Stimulated activated naive CD8-positive, alpha-beta T cell treated with anti-CD3 and anti-CD28 coated beads, Interleukin-15, Interleukin-2, amounts not matched to agents 100 U/mL and 50 U/mL, for 24 hours (primary cell): ENCODE measurements at places on chromosomes 13 and 19.

DNA sequence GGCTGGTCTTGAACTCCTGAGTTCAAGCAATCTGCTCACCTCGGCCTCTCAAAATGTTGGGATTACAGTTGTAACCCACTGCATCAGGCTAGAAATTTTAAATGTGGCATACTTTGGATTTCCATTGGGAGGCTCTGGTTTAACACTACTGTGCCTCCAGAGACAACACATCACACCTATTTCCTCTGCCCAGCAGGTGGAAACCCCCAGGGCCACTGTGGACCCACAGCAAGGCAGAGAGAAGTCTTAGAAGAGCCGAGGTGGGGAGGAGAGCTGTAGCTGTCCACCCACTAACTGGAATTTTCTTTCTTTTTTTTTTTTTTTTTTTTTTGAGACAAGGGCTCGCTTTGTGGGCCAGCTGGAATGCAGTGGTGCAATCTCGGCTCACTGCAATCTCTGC lies 39.4 kb downstream of the IER2 start:
- no peak for DNase-seq

- no peak for DNase-seq
These were observed 206.1 kb downstream of the SUCLA2 start for GRCh38 chr13:47794963-47795362.

DNA sequence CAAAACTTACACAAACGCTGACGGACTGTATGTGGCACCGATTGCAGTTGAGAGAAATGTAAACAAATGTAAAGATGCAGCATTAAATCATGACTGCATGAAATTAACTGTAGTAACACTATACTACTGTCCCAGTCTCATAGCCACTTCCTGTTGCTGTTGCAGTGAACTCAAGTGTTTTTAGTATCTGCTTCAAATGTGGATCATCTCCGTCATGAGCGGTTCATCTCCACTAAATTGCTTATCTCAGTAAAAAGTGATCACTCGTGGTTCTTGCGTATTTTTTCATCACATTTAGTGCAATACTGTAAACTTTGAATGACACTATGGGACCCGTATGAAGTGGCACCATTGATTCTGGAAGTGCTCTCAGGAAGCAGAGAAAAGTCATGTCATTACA lies 60.3 kb upstream of the RNF113B start:
- no peak for DNase-seq

- peak; percentile 75 for DNase-seq
These were observed at the start of gene USF2 for GRCh38 chr19:35268536-35269437. Gene USF2, plus strand, starts transcription at chr19:35268962. Its CDS starts 140 bp downstream, at chr19:35269102.

DNA sequence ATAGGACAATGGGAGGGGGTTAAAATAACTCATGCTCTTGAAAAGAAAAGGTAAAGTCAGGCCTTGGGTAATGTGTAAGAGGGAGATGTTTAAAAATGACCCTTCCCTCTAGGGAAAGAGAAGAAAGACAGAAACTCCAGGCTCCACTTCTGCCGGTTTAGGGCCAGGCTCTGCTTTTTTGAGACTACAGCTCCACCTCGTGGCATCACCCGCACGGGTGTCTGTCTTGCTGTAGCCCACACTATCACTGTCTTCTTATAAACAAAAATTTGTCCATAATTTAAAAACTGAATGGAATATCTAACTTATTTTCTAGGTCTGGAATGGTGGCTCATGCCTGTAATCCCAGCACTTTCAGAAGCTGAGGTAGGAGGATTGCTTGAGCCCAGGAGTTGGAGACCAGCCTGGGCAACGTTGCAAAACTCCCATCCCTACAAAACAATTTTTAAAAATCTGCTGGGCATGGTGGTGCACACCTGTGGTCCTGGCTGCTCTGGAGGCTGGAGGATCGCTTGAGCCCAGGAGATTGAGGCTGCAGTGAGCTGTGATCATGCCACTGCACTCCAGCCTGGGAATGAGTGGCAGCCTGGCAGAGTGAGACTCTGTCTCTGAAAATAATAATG lies 65.1 kb upstream of the GTF3A start:
- peak; percentile 68 for DNase-seq

DNA sequence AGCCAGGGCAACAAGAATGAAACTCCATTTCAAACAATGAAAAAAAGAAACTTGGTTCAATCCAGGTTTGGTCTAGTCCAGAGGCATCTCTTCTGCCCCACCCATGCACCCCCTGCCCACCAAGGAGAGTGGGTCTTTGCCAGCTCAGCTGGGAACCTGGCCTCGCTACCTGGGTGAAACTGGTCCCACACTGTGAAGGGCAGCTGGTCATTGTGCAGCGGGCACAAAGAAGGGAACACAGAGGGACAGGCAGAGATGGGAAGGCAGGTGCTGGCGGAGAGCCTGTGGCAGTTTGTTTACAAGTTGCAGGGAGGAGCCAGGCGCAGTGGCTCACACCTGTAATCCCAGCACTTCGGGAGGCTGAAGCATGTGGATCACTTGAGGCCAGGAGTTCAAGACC lies 50.2 kb downstream of the CPAMD8 start:
- no peak for DNase-seq

- no peak for DNase-seq
These were observed 109.2 kb upstream of the SLC7A1 start for GRCh38 chr13:29704648-29705047.

DNA sequence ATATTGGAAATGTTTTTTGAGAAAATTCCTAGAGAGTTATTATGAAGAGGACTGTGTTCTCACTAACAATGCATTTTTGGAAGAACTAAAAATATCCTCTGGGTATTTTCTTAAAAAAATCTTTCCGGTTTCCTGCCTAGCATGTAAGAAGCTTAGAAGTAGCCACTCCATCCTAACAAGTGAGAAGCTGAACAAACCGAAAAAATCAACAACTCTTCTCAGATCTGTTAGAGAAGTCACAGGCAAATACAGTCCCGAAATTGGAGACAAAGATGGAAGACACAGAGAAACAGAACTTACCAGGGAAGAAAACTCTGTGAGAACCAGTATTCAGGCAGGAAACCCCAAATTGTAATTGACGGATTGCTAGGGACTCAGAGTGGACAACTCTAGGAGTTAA lies 173.0 kb downstream of the KLF12 start:
- DNase-seq, result no peak

GRCh38 chr13:81089371-81090157 lies 748.6 kb upstream of the SPRY2 start:
- no peak for DNase-seq

DNA sequence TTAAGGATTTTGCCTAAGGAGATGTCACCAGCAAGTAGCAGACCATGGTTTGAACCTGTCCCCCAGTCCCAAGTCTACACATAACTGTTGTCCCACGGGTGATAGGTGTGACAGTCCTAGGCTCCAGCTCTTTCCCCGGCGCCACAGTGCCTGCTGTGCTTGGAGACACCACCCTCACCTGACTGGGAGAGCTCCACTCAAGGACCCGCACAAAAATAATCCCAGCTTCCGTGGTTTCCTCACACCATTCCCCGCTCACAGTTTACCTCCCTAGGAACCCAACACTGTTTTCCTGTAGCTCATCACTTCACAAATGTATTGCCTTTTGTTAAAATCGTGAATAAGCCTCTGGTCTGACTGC lies 19.8 kb upstream of the RASA3 start:
- no peak for DNase-seq

DNA sequence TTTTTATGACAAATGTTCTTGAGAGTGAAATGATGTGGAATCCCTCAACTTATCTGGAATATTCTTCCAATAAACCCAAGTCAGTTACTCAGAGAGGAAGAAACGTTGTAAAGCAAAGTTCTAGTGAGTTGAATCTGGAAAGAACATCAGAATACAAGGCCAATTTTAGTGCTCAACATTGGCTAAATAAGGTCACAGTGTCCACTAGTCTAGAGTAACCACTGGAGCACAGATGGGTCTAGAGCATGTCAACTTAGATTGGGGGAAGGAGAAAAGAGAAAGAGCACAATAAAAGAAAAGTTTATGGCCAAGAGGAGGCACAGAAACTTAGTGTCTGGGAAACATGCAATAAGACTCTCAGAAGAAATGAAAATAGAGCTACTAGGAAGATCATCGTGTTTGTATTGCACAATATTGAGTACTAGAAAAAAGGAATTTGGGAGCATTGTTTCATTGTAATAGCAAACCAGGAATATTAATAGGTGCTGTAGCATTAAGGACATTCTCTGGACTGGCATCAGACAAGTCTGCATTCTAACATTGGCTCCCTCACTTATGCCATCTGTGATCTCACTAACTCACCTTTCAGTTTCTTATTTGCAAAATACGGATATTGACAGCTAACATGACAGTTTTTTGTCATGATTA lies 1318.5 kb downstream of the PCDH9 start:
- no peak for DNase-seq

- no peak for DNase-seq
These were observed 1752.2 kb upstream of the PCDH20 start for GRCh38 chr13:63167699-63168337.

DNA sequence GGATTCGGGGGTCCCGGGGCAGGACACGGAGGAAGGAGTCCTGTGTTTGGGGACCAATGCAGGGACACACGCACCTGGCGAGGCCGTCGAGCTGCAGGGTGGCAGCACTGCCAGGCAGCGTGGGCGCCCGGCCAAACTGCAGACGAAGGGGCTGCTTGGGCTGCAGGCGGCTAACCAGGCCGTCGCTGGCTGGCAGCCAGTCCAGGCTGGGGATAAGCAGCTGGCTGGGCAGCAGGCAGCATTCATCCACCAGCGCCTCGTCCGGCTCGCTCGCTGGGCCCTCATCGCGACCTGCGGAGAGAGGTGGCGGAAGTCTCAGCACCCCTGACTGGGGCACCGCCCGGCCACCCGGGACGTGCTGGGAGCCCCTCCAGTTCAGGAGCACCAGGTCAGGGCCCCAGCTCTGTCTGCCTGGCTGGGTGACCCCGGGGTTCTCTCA lies 11.5 kb downstream of the CFD start:
- DNase-seq, result no peak

DNA sequence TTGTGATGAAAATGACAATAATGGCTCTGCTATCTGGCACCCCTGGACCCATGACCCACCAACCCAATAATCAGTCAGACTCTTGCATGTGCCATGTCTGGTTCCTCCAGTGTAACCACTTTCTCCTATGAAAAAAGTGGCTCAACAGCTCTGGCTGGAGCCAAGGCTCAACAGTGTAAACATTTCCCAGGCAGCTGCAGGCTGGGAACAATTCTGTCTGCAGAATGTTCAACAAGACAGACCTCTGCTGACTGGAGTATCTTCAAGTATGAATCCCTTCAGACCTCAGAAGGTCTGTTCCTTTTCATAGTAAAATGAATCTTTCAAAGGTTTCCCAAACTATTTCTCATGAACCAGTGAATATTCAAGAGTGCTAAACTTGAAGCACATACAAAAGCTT lies 410.1 kb upstream of the HTR2A start:
- DNase-seq, result no peak

DNA sequence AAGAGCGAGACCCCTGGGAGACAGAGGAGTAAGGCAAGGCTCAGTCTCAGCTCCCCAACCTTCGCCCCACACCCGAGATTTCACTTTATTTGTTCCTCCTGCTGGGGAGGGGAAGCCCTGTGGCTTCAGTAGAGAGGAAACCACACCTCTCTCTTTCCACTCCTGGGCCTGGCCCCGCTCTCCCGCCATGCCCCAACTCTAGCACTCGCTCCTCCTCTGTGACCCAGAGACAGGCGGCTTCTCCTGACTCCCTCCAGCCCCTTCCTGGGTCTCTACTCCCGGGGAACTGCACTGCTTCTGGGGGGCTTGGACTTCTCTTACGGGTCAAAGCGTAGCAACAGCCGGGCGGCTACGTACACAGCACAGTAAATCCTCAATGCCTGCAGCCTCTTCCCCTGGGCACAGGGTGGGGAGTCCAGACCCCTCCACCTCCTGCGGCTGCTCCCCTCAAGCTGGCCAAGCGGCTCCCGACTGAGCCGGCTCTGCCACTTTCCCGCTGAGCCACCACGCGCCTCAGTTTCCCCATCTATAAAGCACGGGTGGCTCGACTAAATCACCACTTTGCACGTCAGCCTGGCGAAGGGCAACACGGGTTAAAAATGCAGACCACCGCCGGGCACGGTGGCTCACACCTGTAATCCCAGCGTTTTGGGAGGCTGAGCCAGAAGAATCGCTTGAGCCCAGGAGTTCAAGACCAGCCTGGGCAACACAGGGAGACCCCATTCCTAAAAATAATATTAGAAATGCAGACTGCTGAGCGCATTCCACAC lies 1.4 kb downstream of the RNF126 start:
- DNase-seq, result peak; percentile 74

GRCh38 chr13:82947683-82948082 lies 934.6 kb downstream of the SLITRK1 start:
- no peak for DNase-seq

DNA sequence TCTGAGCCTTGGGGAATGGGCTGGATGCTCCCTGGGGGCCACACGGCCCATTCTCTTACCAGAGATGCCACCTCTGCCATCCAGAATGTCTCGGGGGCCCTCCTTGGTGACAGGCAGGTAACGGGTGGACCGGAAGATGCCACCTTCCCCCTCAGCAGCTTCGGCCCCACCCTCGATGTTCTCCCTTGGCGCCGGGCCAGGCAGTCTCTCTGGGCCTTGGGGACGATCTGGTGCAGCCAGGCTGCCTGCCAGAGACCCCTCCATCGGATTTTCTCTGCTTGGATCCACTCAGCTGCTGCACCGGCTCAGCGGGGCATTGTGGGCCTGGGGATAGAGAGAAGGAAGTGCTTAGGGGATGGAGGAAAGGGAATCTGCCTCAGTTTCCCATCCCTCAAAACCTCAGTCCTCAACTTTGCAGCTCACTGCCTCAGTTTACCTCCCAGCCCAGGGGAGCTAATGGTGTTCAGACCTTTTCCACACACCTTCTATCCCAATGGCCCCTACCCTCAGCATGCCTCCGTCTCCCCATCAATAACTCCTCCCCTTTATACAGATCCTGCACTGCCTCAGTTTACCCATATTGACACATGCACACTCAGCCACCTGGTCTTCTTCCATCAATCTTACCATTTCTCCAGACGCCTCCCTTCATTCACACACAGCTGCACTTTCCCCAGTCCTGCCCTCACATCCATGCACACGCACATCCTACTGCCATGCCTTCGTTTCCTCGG lies 1.5 kb downstream of the WIZ start:
- DNase-seq, result no peak

GRCh38 chr19:18842166-18842565 lies 10.4 kb downstream of the UPF1 start:
- no peak for DNase-seq

GRCh38 chr13:37495046-37495445 lies 103.5 kb downstream of the POSTN start:
- DNase-seq, result no peak

DNA sequence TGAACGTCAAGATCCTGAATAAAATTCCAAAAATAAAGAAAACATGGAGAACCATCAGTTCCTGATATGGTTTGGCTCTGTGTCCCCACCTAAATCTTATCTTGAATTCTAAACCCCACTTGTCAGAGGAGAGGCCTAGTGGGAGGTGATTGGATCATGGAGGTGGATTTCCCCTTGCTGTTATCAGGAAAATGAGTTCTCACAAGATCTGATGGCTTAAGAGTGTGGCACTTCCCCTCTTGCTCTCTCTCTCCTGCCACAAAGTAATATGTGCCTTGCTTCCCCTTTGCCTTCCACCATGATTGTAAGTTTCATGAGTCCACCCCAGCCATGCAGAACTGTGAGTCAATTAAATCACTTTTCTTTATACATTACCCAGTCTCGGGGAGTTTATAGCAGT lies 827.4 kb downstream of the GPC5 start:
- no peak for DNase-seq

GRCh38 chr19:24040621-24041020 lies 46.4 kb upstream of the ZNF254 start:
- no peak for DNase-seq

- no peak for DNase-seq
These were observed 651 bp downstream of the SERPINE3 start for GRCh38 chr13:51339952-51340732.

GRCh38 chr19:40803857-40804782 lies 5.1 kb downstream of the EGLN2 start:
- peak; percentile 57 for DNase-seq

- DNase-seq, result no peak
These were observed 9.9 kb upstream of the ADGRE5 start for GRCh38 chr19:14371301-14371821.
